ENCODE measurements at places on chromosomes 7 and 10. TPM values are rescaled to one million over a fixed set of nuclear protein-coding genes. Genes with fewer than 3 reads are reported as not detected.
A peak's percentile ranks its signal among the peaks of the same experiment; 100 is the strongest.

DNA sequence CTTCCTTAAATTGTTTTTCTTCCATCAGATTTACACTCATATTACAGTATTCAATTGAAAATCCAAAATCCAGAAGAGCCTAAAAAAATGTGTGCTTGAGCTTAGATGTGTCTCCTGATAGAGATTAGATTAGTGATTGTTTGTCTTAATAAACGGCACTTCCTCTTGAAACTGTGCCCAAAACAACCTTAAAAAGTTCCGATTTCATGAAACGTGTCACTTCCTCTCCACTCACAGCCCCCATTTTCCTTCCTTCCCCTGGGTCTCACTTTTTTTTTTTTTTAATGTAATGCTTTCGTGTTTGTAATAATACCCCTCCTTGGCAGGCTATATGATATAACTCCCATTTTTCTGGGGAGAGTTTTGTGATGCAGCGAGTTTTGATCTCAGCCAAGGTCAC lies 114.8 kb upstream of the ADO start:
- H3K36me3 ChIP-seq = no peaks in the 10 kb centered on the region
- peak overlapping the region; percentile 48 for H3K27ac ChIP-seq
- H3K4me1 ChIP-seq = peaks cover 20% of the 10 kb centered on the region
- no peaks in the 10 kb centered on the region for H3K27me3 ChIP-seq
- no peak for DNase-seq
- H3K4me3 ChIP-seq = no peak overlapping the region

UBE2D1 gene
- 16.1 TPM for polyA plus RNA-seq

- no peak overlapping the region for H3K27ac ChIP-seq
- peak; percentile 6 for DNase-seq
- H3K36me3 ChIP-seq = no peaks in the 10 kb centered on the region
- no peaks in the 10 kb centered on the region for H3K27me3 ChIP-seq
- no peaks in the 10 kb centered on the region for H3K4me1 ChIP-seq
Observed at GRCh38 chr7:98647326-98647725, 30.2 kb downstream of the NPTX2 start.

TMEM196 gene
- 0.08 TPM for polyA plus RNA-seq

PDE1C gene
- 0.53 TPM for polyA plus RNA-seq

DNA sequence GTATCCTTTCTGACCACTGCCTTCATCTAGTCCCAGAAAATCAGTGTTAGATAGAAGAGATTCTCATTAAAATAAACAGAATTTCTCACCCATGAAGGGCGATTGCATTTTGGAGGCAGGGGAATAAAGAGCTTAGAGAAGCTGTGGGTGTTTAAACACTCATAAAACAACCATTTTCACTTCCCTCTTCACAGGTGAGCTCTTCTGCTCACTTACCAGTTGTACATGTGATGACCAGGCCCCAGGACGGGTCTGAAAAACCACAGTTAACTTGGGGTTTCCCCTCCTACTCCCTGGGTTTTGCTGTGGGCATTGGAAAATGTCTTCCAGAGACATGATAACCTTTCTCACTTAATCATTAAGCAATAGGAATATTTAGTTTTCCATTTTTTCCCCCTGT lies 411.6 kb upstream of the DPP6 start:
- no peak overlapping the region for H3K27ac ChIP-seq
- H3K27me3 ChIP-seq = no peaks in the 10 kb centered on the region
- no peak overlapping the region for H3K4me3 ChIP-seq
- DNase-seq = no peak
- no peaks in the 10 kb centered on the region for H3K4me1 ChIP-seq

GRCh38 chr10:106076496-106076895 lies 1088.0 kb downstream of the SORCS1 start:
- no peaks in the 10 kb centered on the region for H3K36me3 ChIP-seq
- no peaks in the 10 kb centered on the region for H3K27me3 ChIP-seq
- no peak overlapping the region for H3K4me3 ChIP-seq
- H3K27ac ChIP-seq = no peak overlapping the region
- no peaks in the 10 kb centered on the region for H3K4me1 ChIP-seq

LRRN3 gene
- polyA plus RNA-seq = 0.50 TPM

- H3K36me3 ChIP-seq = no peaks in the 10 kb centered on the region
- H3K4me1 ChIP-seq = no peaks in the 10 kb centered on the region
- DNase-seq = no peak
- peak overlapping the region; percentile 36 for H3K4me3 ChIP-seq
- H3K27me3 ChIP-seq = no peaks in the 10 kb centered on the region
Observed at GRCh38 chr7:30752979-30753378, 1.0 kb downstream of the INMT start.

TDRD1 gene
- 0.02 TPM for polyA plus RNA-seq

DNA sequence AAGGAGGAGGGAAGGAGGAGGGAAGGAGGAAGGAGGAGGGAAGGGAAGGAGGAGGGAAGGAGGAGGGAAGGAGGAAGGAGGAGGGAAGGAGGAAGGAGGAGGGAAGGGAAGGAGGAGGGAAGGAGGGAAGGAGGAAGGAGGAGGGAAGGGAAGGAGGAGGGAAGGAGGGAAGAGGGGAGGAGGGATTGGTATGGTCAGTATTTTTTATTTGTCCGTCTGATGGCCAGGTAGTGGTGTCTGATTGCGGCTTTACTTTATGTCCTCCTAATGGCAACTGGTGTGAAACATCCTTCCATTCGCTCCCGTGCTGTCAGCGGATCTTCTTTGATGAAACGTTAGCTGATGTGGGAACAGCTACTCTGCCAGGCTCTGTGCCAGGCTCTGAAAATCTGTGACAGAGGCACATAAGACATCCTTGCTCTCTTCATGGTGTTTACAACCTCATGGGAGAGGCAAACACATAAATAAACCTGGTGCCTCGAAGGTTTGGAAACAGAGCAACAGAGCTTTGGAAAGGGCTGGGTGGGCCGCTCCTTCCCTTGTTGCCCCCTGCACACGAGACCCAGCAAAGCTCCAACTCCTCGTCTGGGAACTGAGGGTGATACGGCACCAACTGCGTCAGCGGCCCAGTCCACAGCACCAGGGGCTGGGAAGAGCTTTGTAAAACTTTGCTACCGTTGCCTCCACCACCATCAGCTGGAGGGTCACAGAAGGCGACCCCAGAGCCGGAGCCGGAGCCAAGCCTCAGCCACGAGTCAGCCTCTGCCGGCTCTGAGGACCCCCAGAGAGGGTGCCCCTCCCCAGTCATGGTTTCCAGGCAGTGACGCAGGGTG lies 40.3 kb downstream of the PDGFA start:
- DNase-seq = peak; percentile 27
- H3K4me3 ChIP-seq = no peak overlapping the region
- H3K27me3 ChIP-seq = no peaks in the 10 kb centered on the region
- no peak overlapping the region for H3K27ac ChIP-seq

DNA sequence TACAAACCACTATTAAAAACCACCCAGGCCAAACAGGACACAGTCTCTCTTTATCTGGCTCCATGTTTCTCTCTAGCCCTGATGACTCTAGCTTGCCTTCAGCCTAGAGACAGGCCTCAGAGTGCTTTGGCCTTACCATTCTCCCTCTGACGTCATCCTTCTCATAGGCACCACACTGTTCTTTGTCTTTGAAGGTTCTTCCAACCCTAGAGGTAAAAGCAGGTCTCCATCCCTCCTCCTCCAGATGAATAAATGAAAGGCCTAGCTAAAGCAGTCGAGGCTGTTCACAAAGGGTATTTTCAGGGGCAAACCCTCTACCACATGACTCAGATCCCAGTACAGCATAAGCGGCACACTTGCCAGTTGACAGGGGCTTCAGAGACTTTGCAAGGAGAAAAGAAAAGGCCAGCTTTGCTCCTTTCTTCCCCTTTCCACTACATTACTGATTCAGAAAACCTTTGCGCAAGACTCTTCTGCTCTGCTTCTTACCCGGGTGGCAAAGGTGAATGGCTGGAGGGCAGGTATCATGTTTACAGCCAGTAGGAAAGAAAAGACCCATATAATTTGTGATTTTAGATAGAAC lies 14.8 kb downstream of the NFE2L3 start:
- H3K4me1 ChIP-seq = peaks cover 8% of the 10 kb centered on the region
- H3K4me3 ChIP-seq = no peak overlapping the region
- H3K36me3 ChIP-seq = no peaks in the 10 kb centered on the region
- DNase-seq = no peak
- no peaks in the 10 kb centered on the region for H3K27me3 ChIP-seq

GRCh38 chr10:97047083-97047736 lies 138.5 kb downstream of the SLIT1 start:
- no peak overlapping the region for H3K4me3 ChIP-seq
- no peaks in the 10 kb centered on the region for H3K4me1 ChIP-seq
- no peaks in the 10 kb centered on the region for H3K27me3 ChIP-seq
- no peak for DNase-seq
- no peaks in the 10 kb centered on the region for H3K36me3 ChIP-seq

GRCh38 chr10:110265573-110266193 lies 39.0 kb downstream of the SMNDC1 start:
- H3K4me3 ChIP-seq = no peak overlapping the region
- H3K4me1 ChIP-seq = peaks cover 14% of the 10 kb centered on the region
- no peak overlapping the region for H3K27ac ChIP-seq
- no peaks in the 10 kb centered on the region for H3K27me3 ChIP-seq

ZCCHC24 gene
- 11.8 TPM for polyA plus RNA-seq

DNA sequence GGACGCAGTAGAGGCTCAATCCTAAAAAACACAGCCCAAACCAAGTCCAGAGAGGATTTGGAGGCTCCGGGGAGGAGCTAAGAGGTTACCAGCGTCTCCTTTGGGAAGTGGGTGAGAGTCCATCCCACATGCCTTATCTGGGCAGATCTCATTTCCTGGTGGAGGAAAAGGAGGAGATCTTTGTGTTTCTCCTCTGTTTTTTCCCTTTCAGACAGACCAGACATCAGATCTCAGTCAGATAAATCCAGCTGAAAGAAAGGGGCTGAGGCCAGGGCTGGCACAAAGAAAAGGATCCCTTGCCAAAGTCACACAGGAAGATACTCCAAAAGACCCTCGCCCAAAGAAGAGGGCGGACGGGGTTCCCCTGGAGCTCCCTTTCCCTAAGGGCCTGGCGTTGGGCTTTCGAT lies 58.3 kb upstream of the COMTD1 start:
- H3K27me3 ChIP-seq = no peaks in the 10 kb centered on the region
- H3K4me3 ChIP-seq = no peak overlapping the region
- peak overlapping the region; percentile 93 for H3K27ac ChIP-seq
- no peak for DNase-seq

- H3K4me3 ChIP-seq = no peak overlapping the region
- no peak overlapping the region for H3K27ac ChIP-seq
- H3K27me3 ChIP-seq = no peaks in the 10 kb centered on the region
Observed at GRCh38 chr10:46515793-46516192, 40.7 kb downstream of the GPRIN2 start.

SLIT1 gene
- polyA plus RNA-seq = 0.52 TPM

NPM3 gene
- polyA plus RNA-seq = 54.6 TPM

Data from spleen (tissue), 13 donors.